Body of pancreas (tissue), 4 donors: ENCODE measurements at places on chromosomes 3 and 15. TPM values are rescaled to one million over a fixed set of nuclear protein-coding genes. Genes with fewer than 3 reads are reported as not detected.

EXD1 gene
- total RNA-seq = not detected

LNP1 gene
- total RNA-seq = 6.2 TPM

PLD1 gene
- 96.2 TPM for total RNA-seq

BLOC1S6 gene
- 34.0 TPM for total RNA-seq

KCNMB3 gene
- 6.5 TPM for total RNA-seq

SYNPR gene
- not detected for total RNA-seq

C3orf20 gene
- total RNA-seq = not detected

LRRK1 gene
- 14.0 TPM for total RNA-seq

PGBD4 gene
- total RNA-seq = 1.0 TPM

SUCNR1 gene
- total RNA-seq = 0.33 TPM

C2CD4B gene
- 75.8 TPM for total RNA-seq

CPOX gene
- 14.8 TPM for total RNA-seq

SLC28A2 gene
- total RNA-seq = 2.3 TPM

GOLGA8O gene
- total RNA-seq = not detected

NLGN1 gene
- 0.52 TPM for total RNA-seq

RARRES1 gene
- 3.0 TPM for total RNA-seq

TCF12 gene
- total RNA-seq = 49.4 TPM

MRPS25 gene
- total RNA-seq = 24.7 TPM

POTEB3 gene
- not detected for total RNA-seq

PHLDB2 gene
- total RNA-seq = 26.4 TPM

CHST13 gene
- total RNA-seq = not detected

SKIL gene
- 22.6 TPM for total RNA-seq

SLC9C1 gene
- total RNA-seq = not detected

ISLR2 gene
- not detected for total RNA-seq

A4GNT gene
- total RNA-seq = 4.0 TPM

C3orf33 gene
- total RNA-seq = 4.9 TPM

CFAP92 gene
- total RNA-seq = not detected

UNC13C gene
- total RNA-seq = not detected

PLCH1 gene
- 5.2 TPM for total RNA-seq

ARRDC4 gene
- total RNA-seq = 31.0 TPM
